ENCODE measurements at places on chromosomes 3 and 15. TPM values are rescaled to one million over a fixed set of nuclear protein-coding genes. Genes with fewer than 3 reads are reported as not detected.
A peak's percentile ranks its signal among the peaks of the same experiment; 100 is the strongest.

The CHRM5 gene
- polyA plus RNA-seq = not detected

- H3K4me3 ChIP-seq = no peak overlapping the region
- no peaks in the 10 kb centered on the region for H3K27me3 ChIP-seq
- H3K4me1 ChIP-seq = no peaks in the 10 kb centered on the region
- no peaks in the 10 kb centered on the region for H3K36me3 ChIP-seq
Observed at GRCh38 chr15:93399121-93399520, 310.1 kb upstream of the RGMA start.

DNA sequence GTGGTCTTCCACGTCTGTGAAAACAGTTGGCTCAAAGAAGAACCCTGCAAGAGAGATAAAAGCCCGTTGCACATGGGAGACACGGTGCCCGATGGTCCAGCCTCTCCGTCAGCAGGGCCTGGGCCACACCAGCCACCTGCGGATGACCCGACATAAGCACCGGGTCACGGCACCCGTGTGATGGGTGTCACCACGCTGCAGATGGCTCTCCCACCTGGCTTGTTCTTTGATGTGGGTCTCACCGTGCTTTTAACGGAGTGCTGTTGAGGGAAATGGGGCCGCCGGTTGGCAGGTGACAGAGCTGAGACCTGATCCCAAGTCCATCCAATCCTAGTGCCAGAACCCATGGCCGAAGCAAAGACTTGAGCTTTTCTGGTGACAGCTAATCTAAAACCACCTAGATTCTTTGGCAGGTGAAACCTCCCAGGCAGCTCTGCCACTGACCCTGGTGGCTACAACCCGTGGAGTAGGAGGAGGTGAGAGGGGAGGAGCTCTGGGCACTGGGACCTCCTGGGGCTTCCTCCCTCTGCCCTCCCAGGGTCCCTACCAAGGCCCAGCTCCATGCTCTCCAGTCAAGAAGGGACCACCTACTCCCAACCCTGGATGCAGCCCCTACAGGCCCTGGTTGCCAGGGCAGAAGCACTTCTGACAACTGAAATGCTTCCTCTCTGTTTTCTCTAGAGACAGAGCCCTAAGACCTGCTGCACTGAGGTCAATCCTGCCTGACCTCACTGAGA is 23.4 kb upstream of the SLC41A3 start:
- peaks cover 67% of the 10 kb centered on the region for H3K36me3 ChIP-seq
- H3K4me1 ChIP-seq = no peaks in the 10 kb centered on the region
- no peak overlapping the region for H3K27ac ChIP-seq

The CHP1 gene
- polyA plus RNA-seq = 85.5 TPM

GRCh38 chr15:76844096-76844495 is 61.0 kb downstream of the SCAPER start:
- H3K4me3 ChIP-seq = no peak overlapping the region
- no peak for DNase-seq
- H3K4me1 ChIP-seq = no peaks in the 10 kb centered on the region
- H3K27ac ChIP-seq = no peak overlapping the region

GRCh38 chr15:40044717-40045571 is 6.0 kb upstream of the SRP14 start:
- H3K36me3 ChIP-seq = no peaks in the 10 kb centered on the region
- peak; percentile 93 for DNase-seq
- H3K4me1 ChIP-seq = peaks cover 10% of the 10 kb centered on the region
- H3K4me3 ChIP-seq = no peak overlapping the region
- H3K27me3 ChIP-seq = no peaks in the 10 kb centered on the region

DNA sequence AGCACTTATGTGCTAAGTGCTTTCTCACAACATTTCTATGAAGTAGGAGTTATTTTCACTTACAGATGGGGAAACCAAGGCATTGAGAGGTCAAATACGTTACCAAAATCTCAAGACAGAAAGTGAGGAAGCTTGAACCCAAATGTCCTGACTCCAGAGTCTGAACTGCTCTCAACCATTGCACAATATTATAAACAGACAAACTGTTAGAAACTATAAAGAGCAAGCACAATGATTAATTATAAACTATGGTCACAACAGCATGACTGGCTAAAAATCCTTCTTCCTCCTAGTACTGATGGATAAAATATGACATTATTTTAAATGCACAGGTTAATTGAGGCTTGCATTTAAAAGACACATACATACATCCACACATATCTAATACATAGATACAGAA is 77.9 kb upstream of the ASB14 start:
- H3K4me1 ChIP-seq = no peaks in the 10 kb centered on the region
- H3K4me3 ChIP-seq = no peak overlapping the region
- no peaks in the 10 kb centered on the region for H3K36me3 ChIP-seq
- DNase-seq = no peak
- no peaks in the 10 kb centered on the region for H3K27me3 ChIP-seq

The CFAP91 gene
- 4.7 TPM for polyA plus RNA-seq

DNA sequence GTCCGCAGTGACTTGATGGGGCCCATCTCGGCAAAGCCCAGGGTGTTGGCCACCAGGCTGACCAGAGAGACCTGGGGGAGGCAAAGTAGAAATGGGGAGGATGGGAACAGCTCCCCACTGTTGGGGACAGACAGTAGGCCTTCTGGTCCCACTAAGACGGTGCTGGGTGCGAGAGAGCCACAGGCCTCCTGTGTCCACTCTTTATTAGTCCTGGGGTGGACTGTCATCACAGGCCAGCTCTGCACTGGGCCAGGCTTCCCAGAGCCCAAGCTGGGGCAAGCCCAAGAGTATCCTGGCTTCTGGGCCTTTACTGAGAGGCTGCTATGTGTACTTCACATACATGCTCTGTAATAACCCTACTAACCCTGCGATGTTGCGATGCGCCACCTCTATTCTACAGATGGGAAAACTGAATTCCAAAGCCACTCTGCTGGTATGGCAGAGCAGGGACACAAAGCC is 66.4 kb downstream of the EXOG start:
- no peak for DNase-seq
- no peaks in the 10 kb centered on the region for H3K36me3 ChIP-seq
- H3K27me3 ChIP-seq = no peaks in the 10 kb centered on the region
- H3K4me3 ChIP-seq = no peak overlapping the region

The FBXO22 gene
- polyA plus RNA-seq = 24.1 TPM

DNA sequence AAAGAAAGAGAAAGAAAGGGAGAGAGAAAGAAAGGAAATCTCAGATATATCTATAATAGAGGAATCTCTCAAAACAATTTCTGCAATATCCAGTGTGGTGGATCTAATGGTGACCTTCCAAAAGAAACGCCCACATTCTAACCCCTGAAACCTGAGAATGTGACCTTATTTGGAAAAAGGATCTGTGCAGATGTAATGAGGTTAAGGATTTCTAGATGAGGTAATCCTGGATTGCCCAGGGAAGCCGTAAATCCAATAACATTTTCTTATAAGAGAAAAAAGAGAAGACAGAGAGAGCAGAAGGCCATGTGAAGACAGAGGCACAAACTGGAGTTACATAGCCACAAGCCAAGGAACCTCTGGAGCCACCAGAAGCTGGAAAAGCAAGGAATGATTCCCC is 307.6 kb downstream of the ZBTB20 start:
- no peak for DNase-seq
- H3K4me3 ChIP-seq = no peak overlapping the region
- no peaks in the 10 kb centered on the region for H3K4me1 ChIP-seq
- H3K27ac ChIP-seq = no peak overlapping the region
- no peaks in the 10 kb centered on the region for H3K36me3 ChIP-seq

The FAM81A gene
- 10.4 TPM for polyA plus RNA-seq

DNA sequence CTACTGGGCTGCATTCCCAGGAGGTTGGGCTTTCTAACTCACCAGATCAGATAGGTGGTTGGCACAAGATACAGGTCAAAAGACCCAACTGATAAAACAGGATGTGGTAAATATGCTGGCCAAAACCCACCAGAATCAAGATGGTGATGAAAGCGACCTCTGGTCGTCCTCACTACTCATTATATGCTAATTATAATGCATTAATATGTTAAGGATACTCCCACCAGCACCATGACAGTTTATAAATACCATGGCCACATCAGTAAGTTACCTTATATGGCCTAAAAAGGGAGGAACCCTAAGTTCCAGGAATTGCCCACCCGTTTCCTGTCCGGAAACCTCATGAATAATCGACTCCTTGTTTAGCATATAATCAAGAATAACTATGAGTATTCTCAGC is 31.6 kb downstream of the CFAP44 start:
- H3K27ac ChIP-seq = no peak overlapping the region
- no peak overlapping the region for H3K4me3 ChIP-seq
- no peak for DNase-seq
- no peaks in the 10 kb centered on the region for H3K27me3 ChIP-seq
- no peaks in the 10 kb centered on the region for H3K36me3 ChIP-seq
- H3K4me1 ChIP-seq = no peaks in the 10 kb centered on the region

The NDUFB4 gene
- 457 TPM for polyA plus RNA-seq

The ITPKA gene
- polyA plus RNA-seq = not detected

GRCh38 chr3:149417174-149417573 is 39.7 kb upstream of the TM4SF1 start:
- H3K27ac ChIP-seq = no peak overlapping the region
- no peaks in the 10 kb centered on the region for H3K27me3 ChIP-seq
- H3K4me1 ChIP-seq = peaks cover 2% of the 10 kb centered on the region
- no peak for DNase-seq
- H3K4me3 ChIP-seq = peak overlapping the region; percentile 38

The TMEM212 gene
- not detected for polyA plus RNA-seq

DNA sequence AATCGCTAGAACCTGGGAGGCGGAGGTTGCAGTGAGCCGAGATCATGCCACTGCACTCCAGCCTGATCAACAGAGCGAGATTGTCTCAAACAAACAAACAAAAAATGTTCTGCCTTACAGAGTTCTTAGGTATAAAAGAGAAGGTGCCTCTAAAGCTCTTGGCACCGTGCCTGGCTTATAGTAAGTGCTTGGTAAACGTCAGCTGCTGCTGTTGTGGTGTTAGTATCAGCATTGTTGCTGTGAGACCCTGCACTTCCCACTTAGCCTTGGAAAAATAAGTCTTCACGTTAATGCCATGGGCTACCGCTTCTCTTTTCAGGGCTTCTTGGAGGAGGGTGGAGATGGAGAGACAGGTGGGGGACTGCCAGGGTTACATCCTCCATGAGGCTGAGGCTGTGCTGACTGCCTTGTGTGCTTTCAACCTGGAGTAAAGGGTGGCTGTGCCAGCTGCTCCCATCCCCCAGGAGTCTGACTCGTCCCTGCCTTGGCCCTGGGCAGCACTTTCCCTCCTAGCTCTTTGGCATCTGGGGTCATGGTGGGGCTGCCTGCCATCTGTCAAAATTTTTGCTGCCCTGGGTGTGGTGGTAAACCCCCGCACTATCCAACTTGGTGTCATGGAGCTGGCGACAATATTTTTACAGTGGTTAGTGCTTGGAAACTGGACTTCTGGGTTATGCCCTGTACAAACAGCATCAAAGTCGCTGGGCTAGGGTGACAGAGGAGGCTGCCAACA is 17.8 kb downstream of the FLNB start:
- H3K27ac ChIP-seq = peak overlapping the region; percentile 81
- DNase-seq = no peak
- no peaks in the 10 kb centered on the region for H3K36me3 ChIP-seq
- no peaks in the 10 kb centered on the region for H3K27me3 ChIP-seq

DNA sequence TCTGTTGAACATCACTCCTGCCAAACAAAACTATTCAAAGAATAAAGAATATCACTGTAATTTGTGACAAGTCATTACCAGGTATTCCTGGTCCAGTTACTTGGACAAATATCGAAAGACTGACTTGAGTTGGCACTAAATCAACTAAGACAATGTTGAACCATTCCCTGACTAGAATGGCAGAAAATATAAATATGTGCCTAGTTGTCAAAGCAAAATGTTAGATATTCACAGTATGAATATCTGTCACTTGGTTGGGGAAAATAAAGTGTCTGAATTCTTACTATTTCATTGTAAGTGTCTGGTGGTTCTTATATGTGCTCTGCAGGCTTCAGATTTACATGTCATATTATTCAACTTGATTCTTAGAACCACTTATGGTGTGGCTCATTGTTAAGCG is 470.2 kb downstream of the NAALADL2 start:
- no peaks in the 10 kb centered on the region for H3K4me1 ChIP-seq
- no peak for DNase-seq
- H3K36me3 ChIP-seq = no peaks in the 10 kb centered on the region
- H3K27me3 ChIP-seq = no peaks in the 10 kb centered on the region
- H3K27ac ChIP-seq = no peak overlapping the region

The TYRO3 gene
- polyA plus RNA-seq = 46.5 TPM

DNA sequence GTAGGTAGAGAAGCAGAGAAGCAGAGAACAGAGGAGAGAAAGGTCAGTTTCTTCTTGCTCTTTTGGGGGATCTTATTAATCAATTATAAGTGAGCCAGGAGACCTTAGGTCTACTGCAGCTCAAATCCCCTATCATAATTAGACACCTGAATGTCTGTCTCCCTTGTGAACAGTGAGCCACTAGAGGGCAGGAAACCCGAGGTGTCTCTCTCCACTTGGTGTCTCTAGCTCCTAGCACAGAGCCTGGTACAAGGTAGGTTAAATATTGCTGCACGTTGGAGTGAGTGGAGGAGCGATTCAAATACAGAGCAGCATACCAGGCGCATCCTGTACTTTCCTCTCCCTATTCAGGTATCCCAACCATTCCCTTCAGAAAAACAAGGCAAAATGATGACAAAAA is 2.0 kb upstream of the ST8SIA2 start:
- no peak for DNase-seq
- no peaks in the 10 kb centered on the region for H3K36me3 ChIP-seq
- no peaks in the 10 kb centered on the region for H3K4me1 ChIP-seq
- no peak overlapping the region for H3K27ac ChIP-seq
- H3K27me3 ChIP-seq = peaks cover 4% of the 10 kb centered on the region

The CFAP92 gene
- polyA plus RNA-seq = 0.56 TPM

DNA sequence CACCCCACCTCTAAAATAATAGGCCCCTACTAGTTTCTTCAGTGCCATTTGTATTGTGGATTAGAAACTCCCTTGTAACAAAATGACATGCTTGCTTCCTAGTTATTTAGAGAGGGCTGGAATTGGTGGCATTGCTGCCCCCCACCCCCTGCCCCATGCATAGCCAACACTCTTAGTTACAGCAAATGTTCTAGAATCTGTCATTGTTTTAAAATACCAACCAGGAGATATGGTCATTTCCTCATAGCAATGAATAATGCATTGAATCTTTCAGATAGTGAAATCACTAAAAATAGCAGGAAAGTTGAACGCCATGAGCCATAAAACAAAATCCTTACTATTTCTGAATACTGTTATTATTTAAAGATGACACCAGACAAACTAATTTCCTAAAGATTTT is 292.5 kb downstream of the ARPP21 start:
- DNase-seq = no peak
- H3K27ac ChIP-seq = no peak overlapping the region
- no peaks in the 10 kb centered on the region for H3K4me1 ChIP-seq
- no peaks in the 10 kb centered on the region for H3K36me3 ChIP-seq
- no peaks in the 10 kb centered on the region for H3K27me3 ChIP-seq

- no peak overlapping the region for H3K27ac ChIP-seq
- DNase-seq = peak; percentile 51
- no peaks in the 10 kb centered on the region for H3K36me3 ChIP-seq
Observed at GRCh38 chr3:168341192-168341815, 245.6 kb upstream of the GOLIM4 start.

DNA sequence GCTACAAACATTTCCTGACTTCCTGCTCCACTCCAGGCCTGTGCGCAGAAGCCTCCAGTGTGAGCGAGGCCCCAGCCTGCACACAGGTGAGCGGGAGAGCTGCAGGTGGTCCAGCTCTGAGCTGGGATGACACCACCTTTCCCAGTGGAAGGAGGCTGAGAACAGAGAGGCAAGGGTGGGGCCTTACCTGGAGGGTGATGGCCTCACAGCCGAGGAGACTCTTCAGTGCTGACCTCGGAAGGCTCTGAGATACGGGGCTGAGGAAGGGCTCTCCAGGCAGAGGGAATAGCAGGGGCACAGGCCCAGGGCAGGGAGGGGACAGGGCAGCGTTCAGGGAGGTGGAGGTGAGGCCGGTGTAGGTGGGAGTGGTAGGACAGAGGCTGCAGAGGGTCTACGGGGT is 70.8 kb downstream of the EFCAB12 start:
- no peaks in the 10 kb centered on the region for H3K27me3 ChIP-seq
- no peaks in the 10 kb centered on the region for H3K36me3 ChIP-seq
- no peak for DNase-seq
- H3K4me3 ChIP-seq = no peak overlapping the region
